ENCODE measurements at places on chromosomes 5 and 9.

DNA sequence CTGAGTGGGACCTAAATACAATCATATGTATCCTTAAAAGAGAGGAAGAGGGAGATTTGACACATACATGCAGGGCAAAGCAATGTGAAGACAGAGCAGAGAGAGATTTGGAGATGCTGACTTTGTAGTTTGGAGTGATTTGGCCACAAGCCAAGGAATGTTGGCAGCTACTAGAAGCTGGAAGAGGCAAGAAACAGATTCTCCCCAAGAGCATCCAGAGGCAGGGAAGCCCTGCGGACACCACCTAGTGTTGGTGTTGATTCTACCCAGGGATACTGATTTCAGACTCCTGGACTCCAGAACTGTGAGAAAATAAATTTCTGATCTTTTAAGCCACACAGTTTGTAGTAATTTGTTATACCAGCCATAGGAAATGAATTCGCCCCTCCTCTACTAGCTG, 64.9 kb upstream of the OSMR start:
- DNase-seq = no peak

GRCh38 chr9:95942016-95942415, 66.5 kb downstream of the ERCC6L2 start:
- DNase-seq = no peak

- no peak for DNase-seq
Measured at GRCh38 chr5:177427211-177427822, 841 bp downstream of the GRK6 start.

GRCh38 chr5:176624938-176625337, 5.4 kb downstream of the SNCB start:
- DNase-seq = no peak

DNA sequence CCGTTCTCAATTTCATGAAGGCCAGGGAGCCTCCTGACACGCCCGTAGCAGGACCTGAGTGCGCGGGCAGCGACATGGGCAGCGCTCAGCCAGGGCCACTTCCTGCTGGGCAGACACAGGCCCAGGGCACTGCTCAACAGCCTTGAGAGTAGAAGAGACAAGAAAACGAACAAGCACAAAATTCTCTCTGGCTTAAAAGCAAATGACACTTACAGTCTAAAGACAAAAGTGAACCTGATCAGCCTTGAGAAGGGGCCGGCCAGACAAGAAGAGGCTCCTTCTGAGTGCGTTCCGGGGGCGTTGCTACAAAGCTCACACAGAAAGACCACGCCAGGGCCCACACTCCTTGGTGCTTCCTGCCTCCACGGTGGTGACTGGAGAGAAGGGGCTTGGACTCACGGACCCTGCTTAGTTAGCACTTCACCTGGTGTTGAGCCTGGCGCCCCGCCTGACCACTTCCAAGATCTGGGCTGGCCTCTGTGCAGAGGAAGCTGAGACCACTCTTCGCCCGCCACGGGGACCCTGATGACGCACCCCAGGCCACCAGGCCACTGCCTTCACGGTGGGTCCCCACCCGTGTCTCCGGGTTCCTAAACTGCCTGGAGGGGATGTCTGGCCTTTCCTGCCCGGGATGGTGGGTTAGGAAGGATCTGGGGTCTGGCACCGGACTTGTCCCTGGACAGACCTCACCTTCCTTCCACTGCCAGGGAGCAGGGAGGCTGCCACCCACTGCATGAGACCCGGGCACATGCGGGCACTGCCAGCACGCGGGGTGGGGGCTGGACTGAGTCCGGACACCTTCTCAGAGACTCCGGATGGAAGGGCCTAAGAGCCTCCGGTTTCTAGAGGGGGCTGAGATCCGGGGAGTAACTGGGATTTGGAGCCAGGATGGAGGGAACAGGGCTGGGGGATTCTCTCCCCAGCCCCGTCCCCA, 1.3 kb downstream of the SLC12A7 start:
- peak; percentile 79 for DNase-seq

DNA sequence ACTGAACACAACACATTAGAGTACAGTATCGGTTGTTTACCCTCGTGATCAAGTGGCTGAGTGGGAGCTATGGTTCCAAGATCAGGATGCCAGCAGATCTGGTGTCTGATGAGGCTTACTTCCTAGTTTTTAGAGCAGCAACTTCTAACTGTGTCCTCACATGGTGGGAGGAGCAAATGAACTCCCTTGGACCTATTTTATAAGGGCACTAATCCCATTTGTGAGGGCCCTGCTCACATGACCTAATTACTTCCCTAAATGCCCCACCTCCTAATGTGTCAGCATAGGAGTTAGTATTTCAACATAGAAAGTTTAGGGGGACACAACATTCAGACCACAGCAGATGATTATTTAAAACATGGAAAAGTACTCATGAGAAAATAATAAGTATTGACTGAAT, 111.8 kb downstream of the GCNT1 start:
- no peak for DNase-seq

DNA sequence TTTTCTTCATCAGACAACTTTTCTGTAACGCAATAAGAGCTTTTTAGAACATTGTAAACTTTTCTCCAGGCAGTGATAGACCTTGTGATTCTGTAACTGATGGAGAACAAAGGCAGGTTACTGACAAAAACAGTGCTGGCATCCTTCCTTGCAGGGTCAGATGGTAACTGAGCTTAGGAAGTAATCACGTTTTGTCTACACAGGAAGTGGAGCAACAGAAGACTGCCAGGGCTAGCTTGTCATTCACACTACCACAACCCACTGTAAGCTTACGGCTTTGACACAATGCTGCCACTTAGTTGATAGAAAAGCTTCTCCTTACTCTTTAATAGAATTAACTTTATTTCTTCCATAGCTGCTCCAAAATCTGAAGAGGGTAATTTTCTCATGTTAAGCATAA, 46.8 kb downstream of the FBN2 start:
- DNase-seq = no peak

- peak; percentile 63 for DNase-seq
Measured at GRCh38 chr5:73447530-73448462, 781 bp downstream of the FOXD1 start.

DNA sequence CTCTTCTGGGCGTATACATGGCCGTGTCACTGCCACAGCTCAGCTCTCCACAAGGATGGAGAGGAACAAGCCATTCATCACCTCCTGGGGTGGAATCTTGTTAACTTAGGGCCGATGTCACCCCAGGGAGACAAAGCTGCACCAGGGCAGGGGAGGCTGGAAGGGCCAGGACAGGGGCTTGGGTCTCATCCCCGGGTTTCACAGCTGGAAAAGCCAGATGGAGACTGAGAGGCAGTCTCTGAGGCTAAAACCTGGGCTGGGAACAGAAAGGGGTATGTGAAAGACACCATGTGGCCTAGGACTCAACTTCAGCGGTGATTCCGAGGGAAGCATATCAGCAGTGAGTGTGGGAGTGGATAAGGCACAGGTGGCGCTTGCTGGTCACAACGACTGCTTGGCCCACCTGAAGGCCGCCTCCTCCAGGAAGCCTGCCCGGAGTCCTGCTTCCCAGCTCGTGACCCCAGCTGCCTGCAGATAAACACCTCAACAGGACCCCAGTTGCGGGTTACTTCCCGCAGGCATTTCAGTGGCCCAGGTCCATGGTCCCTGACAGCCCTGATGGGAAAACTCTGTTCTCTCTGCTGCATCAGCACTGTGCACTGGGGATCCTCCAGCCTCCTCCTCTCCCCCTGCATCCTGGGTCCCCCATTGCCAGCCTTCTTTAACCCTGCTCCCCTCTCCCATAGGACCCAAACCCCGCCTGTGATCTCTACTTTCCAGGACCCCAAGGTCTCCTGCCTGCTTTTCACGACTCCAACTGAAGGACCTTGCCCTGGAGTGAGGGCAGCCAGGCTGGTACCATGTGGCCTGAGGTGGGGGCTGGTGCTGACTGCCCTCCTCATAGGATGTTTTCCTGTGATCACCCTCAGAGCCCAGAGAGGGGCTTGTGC, 51.7 kb upstream of the FCN1 start:
- DNase-seq = no peak

- DNase-seq = no peak
Measured at GRCh38 chr9:17004500-17004899, 130.3 kb upstream of the CNTLN start.

GRCh38 chr5:93926831-93927620, 185.6 kb upstream of the POU5F2 start:
- no peak for DNase-seq

DNA sequence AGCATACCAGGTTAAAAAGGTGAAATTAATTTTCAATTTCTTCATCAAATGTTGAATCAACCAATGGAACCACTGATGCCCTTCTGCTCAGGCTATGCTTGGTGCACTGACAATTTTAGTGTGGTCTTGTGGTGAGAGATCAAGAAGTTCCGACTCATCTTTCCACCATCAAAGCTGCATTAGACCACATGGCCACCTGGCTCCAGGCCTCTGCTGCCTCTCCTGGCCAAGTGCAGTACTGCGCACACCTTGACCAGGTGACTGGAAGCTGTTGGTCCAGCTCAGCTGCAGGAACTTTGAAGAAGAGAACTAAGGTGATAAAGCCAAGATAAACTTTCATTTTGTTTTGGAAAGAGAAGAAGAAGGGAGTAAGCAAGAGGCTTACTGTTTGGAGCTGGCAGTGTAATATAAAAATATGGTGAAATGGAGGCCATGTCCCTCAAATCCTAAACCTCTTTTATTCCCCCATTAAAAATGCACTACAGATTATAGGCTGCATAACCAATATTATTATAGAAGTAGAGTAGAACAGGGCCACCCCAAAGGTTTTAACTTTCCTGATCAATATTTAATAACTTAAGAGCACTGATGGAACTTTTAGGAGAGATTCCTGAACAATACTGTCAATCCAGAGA, 315.5 kb upstream of the C9orf72 start:
- DNase-seq = peak; percentile 76

DNA sequence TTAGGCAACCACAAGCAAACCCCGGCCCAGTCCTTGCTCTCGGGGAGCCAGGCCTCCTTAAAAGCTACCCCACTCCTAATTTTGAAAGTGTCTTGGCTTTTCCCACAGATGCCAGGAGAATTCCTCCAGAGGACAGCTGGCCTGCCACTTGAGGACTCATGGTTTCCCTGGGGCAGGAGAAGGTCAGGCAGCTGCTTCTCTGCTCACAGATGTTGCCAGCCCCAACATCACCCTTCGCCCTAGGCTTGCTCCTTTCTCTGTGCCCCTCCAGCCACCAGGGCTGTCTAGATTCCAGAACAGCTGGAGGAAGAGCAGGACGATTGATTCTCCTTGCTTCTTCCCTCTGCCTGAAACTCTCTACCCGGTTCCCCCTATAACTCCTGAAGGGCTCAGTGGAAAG, 8.5 kb downstream of the GGTA1 start:
- no peak for DNase-seq

DNA sequence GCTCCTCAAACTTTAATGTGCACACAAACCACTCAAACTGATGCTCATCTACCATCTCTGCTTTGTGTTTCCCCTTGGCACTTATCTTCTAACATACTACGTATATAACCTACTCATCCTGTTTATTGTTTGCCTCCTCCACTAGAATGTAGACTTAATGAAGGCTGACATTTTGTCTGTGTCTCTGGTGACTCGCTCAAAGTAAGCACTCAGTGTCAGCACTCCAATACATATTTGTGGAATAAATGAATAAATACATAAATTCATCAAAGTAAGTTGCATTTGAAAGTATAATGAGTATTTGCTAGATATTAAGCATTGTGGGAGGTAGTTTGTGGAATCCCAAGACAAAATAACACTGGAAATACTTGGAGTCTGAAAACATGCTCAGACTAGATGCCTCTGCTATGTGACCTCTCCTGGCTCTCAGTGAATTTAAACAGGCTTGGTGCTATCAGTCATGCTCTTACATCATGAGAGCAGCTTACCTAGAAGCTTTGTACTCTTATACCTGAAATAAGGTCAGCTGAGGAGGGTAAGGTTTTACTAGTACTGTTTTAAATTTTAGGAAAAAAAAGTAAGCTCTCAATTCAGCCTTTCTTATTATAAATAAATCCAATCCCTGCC, 37.0 kb upstream of the RANBP6 start:
- DNase-seq = no peak

Data from activated CD8-positive, alpha-beta T cell treated with anti-CD3 and anti-CD28 coated beads for 36 hours (primary cell).